A172 (cell line): ENCODE measurements at places on chromosomes 2 and 18.

DNA sequence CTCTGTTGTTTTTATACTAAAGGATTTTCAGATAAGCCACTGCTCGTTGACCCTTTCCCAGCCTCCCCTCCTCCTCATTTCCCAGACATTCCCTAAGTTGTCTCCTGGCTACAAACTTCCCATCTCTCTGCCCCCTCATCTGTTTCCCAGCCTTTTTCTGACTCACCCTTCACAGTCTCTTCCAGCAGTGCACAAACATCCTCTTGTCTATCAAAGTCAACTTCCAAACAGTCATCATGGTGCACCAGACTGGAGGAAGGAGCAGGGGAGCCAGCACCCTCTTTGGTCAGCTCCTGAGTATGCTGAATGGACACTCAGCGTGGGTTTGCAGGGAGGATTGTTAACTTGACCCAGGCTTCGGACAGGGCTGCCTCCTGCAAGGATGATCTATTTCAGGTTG, 26.6 kb upstream of the SPRED2 start:
- DNase-seq, result peak; percentile 25

GRCh38 chr2:25481381-25482300, 139.9 kb upstream of the DNMT3A start:
- peak; percentile 51 for DNase-seq

DNA sequence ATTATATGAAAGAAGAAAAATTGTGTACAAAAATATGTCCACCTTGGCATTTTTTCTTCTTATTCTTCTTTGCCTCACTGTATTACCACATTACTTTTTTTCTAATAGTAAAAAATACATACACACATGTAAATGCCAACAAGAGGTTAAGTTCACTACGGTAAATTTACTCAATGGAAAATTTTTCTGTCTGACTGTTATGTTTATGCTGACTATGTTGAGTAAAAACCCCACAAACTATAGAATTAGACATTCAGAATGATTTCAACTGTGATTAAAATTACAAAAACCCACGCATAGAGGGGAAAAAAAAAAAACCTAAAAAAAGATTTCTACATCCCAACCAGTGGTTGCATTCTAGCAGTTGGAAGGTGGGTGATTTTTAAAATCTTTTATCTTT, 5.4 kb downstream of the GPR55 start:
- DNase-seq, result no peak

DNA sequence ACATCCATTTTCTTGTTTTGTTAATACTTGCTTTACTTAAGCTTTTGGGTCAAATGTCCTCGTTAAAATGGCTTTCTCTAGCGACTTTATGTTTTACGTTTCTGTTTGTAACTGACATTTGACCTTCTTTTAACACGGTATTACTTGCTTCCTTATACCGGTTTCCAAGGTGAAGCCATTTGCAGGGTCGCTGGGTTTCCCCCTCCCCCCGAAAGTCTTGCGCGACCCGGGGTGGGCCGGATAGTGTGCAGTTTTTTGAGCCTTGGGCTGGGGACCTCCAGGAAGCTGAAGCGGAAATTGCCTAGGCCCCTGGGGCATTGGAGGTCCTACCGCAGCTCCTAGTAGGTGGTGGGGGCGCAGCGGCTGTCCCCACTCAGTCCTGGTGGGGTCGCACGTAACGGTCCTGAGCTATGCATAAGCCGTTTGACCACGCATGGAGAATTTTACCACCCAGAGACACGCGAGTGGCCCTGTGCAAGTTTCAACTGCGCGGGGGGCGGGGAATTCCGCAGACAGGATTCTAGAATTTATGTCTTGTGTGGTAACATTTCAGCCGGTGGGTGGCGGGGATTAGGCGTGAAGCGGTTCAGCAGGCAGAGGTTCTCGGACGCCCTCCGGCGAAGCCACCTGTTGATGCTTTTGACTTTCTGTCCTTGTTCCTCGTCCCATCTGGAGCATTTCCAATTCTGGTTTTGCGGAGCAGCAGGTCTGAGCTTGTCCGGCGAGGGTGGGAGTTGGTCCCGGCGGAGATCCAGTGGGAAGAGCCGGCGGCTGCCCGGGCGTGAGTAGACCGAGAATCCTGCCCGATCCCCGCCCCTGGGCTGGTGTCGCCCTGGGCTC, 2.4 kb downstream of the CFLAR start:
- peak; percentile 85 for DNase-seq

GRCh38 chr2:174546519-174547506, 50.8 kb downstream of the WIPF1 start:
- DNase-seq, result peak; percentile 22

DNA sequence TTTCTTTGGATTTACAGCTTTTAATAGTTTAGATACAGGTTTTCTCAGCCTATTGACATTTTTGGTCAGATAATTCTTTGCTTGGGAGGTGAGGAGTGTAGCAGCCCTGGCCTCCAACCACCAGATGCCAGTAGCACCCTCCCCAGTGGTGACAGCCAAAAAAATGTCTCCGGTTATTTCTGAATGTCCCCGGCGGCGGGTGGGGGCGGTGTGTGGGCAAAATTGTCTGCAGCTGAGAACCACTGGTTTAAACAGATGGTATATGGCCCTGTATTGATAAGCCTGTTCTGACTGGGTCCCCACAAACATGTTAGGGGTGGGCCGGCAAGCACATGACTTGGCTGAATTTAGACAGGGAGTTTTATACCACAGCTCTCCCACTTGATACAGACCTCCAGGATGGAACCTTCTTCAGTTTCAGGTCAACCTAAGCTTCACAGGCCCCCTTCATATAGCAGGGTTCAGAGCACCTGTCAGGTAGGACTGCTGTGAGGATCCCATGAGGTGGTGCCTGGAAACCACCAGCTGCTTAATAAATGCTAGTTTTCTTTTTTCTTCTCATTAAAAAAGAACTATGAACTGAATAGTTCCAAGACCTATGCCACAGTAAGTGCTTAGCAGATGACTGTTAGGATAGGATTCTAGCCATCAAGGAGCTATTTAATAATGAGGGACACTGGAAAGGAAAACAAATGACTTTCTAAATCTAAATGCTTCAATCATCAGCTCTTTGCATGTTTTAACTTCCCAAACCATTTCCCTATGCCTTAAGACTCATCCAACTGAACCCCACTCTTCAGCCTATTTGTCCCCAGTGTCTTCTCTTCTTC, 18.1 kb downstream of the LPIN2 start:
- no peak for DNase-seq

DNA sequence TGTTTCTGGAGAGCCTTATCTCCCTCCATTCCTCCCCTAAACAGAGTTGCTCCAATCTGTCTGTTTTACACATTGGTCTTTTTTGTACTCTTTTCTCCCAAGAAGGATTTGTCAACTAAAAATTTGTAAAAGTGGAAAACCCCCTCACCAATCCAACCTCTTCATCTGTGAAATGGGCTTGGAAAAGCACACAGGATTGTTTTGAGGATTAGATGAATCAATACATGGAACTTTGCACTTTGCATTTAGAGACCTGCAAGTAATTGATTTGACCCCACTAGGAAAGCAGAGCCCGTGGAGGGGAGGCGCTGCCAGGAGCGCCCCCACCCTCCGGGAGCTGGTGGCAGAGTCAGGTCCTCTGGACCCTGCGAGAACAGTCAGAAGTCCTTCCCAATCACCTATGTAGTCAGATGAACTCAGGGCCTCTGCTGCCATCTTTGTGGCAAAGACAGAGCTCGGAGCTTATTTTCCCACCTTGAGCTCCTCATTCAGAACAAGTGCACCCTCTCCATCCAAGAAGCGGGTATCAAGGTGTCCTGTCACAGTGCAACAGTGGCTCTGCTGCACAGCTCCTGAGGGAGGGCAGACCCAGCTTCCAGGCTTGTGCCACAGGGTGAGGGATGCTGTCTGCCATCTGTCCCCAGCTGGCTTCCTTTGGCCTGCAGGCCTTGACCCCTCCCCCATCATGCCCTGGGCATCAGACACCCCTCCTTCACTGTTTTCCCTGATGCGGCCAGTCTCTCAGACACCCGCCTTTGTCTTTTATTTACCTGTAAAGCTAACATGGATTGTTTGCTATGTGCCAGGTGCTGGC, 1.7 kb upstream of the TMEM185B start:
- DNase-seq, result no peak

GRCh38 chr2:140947236-140947635, 1183.6 kb downstream of the LRP1B start:
- no peak for DNase-seq

DNA sequence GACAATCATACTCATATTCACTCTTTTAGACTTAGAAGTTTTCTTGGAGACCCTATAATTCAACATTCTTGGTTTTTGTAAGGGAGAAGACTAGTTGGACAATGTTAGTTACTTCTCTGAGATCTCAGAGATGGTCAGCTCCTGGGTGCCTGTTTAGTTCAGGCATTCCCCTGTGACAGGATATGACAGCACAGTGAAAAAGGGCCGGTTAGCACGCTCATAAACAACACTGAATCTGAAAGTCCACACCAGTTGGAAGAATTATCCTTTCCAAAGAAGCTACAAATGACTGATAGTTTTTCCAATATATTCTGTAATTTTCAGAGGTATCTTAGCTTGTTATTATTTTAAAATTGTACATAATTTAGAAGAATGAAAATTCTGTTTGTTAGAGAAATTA, 75.7 kb downstream of the ADAM23 start:
- no peak for DNase-seq

- no peak for DNase-seq
These were observed 125.5 kb upstream of the XIRP2 start for GRCh38 chr2:166762746-166763145.

DNA sequence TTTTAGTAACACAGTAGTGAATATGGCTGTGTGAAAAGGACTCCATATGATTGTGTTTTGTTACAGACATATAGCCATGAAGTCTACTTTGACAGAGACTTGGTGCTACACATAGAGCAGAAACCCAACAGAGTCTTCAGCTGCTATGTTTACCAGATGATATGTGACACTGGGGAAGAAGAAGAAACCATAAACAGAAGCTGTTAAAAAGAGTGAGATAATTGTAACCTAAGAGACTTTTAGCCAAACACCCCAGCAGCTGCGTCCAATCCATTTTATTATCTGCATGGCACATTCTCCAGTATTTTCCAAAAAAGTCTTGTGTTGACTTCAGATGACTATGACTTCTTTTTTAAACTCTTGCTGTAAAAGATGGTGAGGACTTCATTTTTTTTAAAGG, 41.4 kb upstream of the CYBRD1 start:
- DNase-seq, result no peak

GRCh38 chr2:42848726-42849290, 56.4 kb upstream of the HAAO start:
- DNase-seq, result no peak

DNA sequence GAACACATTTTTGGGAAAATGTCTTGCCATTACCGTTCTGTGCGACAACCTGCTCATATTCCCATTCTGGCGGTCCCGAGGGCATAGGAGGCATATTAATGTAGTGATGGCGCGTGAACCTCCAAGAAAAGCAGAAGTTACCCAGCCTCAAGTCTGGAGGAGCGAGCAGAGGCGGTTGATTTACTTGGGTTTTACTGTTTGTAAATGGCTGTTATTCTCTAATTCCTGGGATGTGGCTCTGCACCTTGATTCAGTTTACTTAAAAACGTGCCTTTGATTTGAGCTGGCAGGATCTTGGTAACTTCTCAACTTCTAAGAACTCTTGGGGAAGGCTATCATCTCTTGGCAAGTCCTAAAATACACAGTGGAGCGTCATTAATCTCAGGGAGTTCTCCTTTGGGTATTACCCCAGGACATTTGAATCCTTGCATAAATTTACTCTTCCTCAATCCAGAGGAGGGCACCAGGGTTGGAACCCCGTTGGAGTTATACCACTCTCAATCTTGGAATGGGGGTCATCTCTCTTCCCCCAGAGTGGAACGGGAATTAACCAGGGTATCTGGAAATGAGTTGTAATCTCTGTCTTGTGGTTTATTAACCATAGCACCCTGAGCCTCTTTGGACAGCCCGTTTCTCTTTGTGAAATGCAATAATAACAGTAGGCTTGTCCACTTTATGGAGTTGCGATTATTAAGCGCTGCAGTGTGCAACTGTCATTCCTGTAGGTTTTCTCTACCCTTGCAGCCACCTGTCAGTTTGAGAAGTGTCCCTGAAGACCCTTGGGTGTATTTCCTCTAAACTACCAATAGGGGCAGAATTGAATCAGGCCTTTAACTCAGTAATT, 2.1 kb downstream of the HK2 start:
- peak; percentile 35 for DNase-seq

GRCh38 chr2:117551858-117552257, 262.6 kb upstream of the DDX18 start:
- DNase-seq, result no peak

GRCh38 chr2:69096326-69097095, 83.5 kb downstream of the ANTXR1 start:
- no peak for DNase-seq

- no peak for DNase-seq
These were observed 469.3 kb upstream of the RAB12 start for GRCh38 chr18:8139891-8140406.

- peak; percentile 64 for DNase-seq
These were observed 106.8 kb downstream of the CYP26B1 start for GRCh38 chr2:72040629-72041571.

GRCh38 chr2:72864500-72864899, 22.7 kb upstream of the SPR start:
- DNase-seq, result peak; percentile 80

- no peak for DNase-seq
These were observed 1.2 kb downstream of the ZFP36L2 start for GRCh38 chr2:43225093-43225787.

DNA sequence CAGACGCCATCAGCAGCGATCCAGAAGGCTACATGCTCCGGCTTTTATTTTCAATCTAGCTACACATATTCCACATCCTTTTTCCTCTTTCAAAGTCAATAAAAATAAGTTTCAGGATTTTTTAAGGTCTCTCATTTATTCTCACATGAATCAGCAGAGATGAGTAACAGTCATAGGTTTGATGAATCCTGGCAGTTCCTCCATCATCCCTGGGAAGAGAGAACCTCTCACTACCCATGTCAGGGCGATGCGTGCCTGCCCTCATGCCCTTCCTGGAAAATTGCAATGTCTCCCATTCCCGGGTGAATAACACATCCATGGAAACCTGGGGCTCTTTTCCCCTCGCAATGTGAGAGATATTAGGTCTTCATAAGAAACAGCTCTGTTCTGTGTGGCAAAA, 301.1 kb upstream of the SMIM21 start:
- no peak for DNase-seq

DNA sequence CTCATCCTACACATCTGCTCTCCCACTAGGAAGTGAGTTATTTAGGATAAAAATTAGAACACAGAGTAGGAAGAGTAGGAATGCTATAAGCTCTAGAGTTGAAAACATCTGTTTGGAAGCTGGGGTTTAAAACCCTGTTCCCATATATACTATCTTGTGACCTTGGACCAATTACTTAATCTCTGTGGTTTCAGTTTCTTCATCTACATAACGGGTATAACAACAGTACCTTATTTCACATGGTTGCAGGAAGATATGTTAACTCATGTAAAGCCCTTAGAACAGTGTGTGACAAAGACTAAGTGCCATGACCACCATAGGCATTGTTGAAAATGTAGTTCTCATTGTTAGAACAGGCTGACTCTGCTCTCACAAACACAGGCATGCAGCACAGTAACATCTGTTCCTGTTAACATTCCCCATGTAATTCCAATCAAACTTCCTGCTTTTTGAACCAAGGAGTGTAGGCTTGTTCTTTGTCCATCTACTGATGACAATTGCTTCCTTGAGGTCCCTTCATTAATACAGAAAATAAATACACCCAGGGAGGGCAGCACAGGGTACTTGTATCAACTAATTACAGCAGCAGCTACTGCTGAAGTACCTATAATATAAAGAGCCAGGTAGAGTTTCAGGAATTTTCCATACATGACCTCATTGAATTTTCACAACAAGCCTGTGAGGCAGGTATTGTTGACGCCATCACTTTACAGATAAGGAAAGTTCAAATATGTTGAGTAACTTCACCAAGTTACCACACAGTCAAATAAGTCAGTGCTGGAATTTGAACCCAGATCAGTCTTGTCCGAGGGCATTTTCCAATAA, 204.2 kb downstream of the L3MBTL4 start:
- DNase-seq, result no peak
